Activated naive CD4-positive, alpha-beta T cell treated with anti-CD3 and anti-CD28 coated beads, Interleukin-2, amount 10 ng/mL, durations not matched to agents 7 days and 5 days (primary cell): ENCODE measurements at places on chromosomes 1 and 21.

- DNase-seq: no peak
Measured at GRCh38 chr1:202207292-202207691, 13.7 kb downstream of the LGR6 start.

DNA sequence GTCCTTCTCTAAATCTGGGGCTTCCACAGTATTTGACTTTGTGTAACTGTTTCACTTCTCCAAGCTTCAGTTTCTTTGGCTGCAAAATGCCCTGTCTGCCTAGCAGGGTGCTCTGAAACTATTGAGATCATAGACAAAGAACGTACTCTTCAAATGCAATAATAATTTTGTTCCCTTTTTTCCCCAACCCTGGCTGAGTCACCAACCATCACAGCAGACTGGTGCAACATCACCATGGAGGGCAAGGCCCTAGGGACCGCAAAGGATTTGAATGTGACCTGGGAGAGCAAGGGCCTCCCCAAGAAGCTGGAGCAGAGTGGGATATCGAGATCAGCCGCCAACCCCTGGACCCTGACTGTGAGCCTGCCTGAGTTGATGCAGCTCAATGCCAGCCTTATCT, 115.0 kb downstream of the FCRL5 start:
- DNase-seq: no peak

DNA sequence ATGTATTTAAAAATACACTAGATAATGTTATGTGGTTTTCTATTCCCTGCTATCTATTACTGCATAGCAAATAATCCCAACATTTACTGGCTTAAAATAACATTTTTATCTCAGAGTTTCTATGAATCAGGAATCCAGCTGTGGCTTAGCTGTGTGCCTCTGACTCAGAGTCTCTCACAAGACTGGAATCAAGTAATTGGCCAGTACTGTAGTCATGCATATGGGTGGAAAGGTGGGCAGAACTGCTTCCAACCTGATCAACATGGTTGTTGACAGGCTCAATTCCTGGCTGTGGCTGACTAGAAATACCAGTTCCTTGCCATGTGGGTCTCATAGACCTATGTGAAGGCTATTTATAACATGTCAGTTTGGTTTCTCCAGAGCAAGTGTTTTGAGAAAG, 131.8 kb downstream of the PDE4B start:
- DNase-seq: no peak

DNA sequence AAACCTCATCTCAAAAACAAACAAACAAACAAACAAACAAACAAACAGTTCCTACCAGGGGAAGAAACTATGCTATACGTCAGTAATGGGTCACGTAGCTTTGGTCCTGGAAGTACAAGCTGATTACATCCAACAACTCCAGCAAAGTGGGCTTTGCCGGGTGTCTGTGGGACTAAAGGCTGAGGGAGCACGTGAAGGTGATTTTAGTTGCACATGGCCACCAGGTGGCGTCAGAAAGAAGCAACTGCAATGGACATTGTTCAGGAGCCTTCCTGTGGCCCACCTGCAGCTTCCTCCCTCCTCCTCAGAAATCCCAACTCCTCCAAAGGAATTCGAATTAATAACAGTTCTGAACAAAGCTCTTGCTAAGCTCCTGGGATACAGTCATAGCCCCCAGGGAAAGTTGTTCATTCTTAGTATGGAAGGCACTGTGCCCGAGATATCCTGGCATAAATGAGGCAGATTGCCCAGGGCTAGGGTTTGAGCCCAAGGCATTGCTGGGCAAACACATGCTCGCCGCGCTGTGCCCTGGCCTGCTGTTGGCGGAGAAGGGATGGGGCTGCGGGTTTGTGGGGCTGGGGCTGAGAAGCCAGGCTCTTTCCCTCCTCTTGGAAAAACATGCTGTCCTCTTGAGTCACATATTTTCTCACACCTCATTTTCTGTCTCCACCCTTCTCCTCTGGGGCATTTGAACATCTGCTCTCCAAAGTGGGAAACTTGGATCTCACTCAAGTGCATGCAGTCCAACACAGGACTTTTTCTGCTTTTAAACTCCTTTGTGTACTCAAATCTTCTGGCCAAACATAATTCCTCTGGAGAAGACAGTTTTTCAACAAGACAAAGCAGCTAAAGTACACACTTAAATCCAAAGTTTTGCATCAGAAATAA, 28.6 kb downstream of the AKNAD1 start:
- peak; percentile 85 for DNase-seq

GRCh38 chr1:236471096-236471495, 52.7 kb upstream of the LGALS8 start:
- no peak for DNase-seq
